ENCODE measurements at places on chromosomes 16 and 17. TPM values are rescaled to one million over a fixed set of nuclear protein-coding genes. Genes with fewer than 3 reads are reported as not detected.

- no peak for DNase-seq
- H3K27me3 ChIP-seq, result peaks cover 97% of the 10 kb centered on the region
- H3K4me3 ChIP-seq, result peak overlapping the region; percentile 82
- H3K36me3 ChIP-seq, result no peaks in the 10 kb centered on the region
- no peak overlapping the region for H3K27ac ChIP-seq
Measured at GRCh38 chr17:36934692-36935630, 2.3 kb upstream of the LHX1 start.

The GJD3 gene
- total RNA-seq, result 0.43 TPM

The NOMO2 gene
- total RNA-seq, result 90.5 TPM

DNA sequence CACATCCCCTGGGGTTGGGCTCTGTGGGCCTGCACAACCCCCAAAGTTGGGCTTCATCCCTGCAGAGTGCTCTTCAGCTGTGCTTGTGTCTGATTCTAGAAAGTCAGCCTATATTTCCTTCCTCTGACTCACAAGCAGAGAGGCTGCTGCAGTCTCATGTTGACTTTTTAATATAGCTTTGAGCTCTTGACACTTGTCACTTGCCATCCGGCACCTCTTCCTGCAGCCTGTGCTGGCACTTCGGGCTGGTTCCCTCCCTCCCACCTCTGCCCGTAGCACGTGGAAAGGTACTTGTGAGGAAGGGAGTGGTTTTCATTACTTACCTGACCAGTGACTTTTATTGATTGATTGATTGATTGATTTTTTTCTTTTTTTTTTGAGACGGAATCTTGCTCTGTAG is 19.0 kb upstream of the JPT2 start:
- no peaks in the 10 kb centered on the region for H3K4me1 ChIP-seq
- no peak for DNase-seq
- H3K27ac ChIP-seq, result no peak overlapping the region
- H3K4me3 ChIP-seq, result no peak overlapping the region
- peaks cover 13% of the 10 kb centered on the region for H3K36me3 ChIP-seq

GRCh38 chr16:85986931-85987749 is 88.2 kb downstream of the IRF8 start:
- H3K27ac ChIP-seq, result peak overlapping the region; percentile 40
- H3K27me3 ChIP-seq, result peaks cover 59% of the 10 kb centered on the region
- DNase-seq, result no peak

DNA sequence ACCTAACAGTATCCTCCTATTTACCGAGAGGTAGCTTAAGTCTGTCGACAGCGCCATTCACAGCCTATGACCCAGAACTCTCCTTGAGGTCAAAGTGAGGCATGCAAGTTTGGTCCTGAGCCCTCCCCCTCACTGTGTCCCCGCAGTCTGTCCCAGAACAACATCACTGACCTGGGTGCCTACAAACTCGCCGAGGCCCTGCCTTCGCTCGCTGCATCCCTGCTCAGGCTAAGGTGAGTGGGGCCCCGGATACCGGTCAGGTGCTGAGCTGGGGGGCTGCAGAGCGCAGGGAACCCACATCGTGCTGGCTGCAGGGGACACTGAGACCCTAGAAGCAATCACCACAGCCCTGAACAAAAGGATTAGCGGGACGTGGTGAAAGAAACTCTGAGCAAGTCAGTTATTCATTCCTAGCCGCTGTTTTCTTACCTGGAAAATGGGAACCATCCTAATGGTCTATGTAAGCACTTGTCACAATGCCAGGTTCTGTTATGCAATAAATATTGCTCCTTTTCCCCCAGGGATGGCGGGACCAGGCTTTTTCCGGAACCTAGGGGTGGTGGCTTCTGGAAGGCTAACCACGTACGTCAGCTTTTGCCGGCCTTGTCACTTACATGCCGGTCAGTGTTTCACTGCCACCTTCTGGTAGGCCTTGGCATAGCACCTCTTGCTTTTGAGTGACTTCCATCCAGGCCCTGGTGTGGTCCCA is 23.8 kb downstream of the DEXI start:
- no peaks in the 10 kb centered on the region for H3K27me3 ChIP-seq
- H3K36me3 ChIP-seq, result no peaks in the 10 kb centered on the region
- H3K4me1 ChIP-seq, result peaks cover 5% of the 10 kb centered on the region

DNA sequence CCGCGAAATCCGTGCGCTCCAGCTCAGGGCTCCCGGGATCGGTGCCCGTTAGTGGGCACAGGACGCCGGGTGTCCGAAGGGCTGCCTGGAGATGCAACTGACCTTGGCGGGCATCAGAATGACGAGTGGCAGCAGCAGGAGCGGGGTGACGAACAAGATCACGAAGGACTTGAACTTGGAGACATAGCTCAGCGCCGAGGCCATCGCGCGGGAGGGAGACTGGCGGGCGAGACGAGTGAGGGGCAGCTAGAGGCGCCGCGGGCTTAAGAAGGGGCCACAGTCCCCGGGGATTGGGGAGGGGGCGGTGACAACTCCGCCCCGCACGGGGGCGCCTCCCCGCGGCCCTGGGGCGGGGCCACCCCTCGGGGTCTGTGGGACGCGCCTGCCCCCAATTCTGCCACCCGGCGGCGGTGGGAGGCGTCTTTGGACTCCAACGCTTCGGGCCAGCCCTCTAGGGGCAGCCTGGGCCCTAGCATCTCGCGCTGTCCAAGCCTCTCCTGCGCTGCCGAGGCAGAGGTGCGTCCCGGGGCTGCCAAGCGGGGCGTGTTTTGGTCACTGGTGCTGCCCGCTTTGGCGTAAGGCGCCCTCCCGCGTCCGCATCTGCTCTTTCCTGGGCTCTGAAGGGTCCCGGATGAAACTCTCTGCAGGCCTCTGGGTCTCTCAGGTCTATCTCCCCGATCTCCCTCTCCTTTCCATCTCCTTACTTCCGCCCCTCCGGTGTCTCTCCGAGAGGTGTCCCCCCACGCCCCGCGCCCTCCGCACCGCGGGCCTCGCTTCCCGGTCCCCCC is at the start of gene SLC13A5:
Gene SLC13A5, minus strand, starts transcription at position 240 of the 788 bp plus-strand sequence. Its CDS starts 36 bp downstream, at position 204.
- H3K36me3 ChIP-seq, result no peaks in the 10 kb centered on the region
- H3K27ac ChIP-seq, result no peak within 1 kb of the TSS
- peak within 1 kb of the TSS; percentile 86 for H3K4me3 ChIP-seq
- peaks cover 8% of the 10 kb centered on the region for H3K4me1 ChIP-seq
- no peak for DNase-seq

- peaks cover 4% of the 10 kb centered on the region for H3K36me3 ChIP-seq
- no peaks in the 10 kb centered on the region for H3K27me3 ChIP-seq
- peak overlapping the region; percentile 86 for H3K4me3 ChIP-seq
- DNase-seq, result no peak
Measured at GRCh38 chr16:29806641-29807425, 504 bp downstream of the MAZ start.

The VMO1 gene
- total RNA-seq, result 1.2 TPM
